ENCODE measurements at places on chromosomes 1 and 21.

DNA sequence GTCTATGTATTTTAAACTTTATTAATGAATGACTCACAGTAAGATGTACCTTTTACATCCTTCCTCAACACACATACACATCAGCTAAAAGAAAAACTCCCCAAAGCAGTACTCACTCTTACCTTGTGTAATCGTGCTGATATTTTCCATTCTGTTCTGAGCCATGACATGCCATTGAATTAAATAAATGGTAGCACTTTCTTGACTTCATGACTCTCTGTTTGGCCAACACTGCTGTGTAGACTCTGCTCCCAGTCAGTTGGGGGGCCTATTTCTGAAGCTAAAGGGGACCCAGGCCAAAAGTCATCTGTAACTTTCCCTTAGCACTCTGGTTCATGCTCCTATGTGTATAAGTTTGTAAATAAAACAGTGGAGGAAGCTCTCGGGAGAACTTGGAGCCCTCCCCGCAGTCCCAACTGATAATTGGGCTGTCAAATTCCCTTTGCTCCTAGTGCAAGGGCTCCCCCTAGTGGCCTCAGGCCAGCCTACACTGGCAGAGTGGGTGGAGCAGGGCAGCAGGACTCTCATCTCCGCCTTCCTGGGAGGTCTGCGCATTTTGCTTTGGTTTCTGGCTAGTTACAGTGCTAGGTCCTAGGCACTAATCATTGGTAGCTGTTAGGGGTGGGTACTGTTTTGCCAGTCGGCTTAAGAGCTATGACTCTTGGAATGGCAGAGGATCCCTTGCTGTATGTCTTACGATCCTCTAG, 1.7 kb upstream of the FYB2 start:
- peak; percentile 79 for DNase-seq

DNA sequence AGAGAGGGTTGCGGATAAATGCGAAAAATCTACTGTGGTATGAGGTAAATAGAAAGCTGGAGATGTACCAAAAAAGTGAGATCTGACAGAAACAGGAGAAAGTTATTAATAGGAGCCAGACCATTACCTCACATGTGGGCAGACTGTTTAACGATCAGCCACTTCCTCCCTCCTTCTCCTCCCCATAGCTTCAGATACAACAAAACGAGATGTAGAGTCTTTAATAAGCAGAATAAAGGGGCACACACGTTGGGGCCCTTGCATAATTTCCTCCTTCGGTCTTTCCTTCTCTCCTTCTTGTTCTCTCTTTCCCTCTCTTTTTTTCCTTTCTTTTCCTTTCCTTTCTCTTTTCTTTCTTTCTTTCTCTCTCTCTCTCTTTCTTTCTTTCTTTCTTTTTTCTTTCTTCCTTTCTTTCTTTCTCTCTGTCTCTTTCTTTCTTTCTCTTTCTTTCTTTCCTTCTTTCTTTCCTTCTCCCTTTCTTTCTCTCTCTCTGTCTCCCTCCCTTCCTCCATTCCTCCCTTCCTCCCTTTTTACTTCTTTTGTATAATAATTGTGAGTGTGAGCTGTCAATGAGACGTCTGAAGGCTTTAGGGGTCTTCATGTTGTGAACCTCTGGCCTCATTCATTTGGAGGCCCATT, 242.1 kb downstream of the GRIK1 start:
- DNase-seq: no peak

DNA sequence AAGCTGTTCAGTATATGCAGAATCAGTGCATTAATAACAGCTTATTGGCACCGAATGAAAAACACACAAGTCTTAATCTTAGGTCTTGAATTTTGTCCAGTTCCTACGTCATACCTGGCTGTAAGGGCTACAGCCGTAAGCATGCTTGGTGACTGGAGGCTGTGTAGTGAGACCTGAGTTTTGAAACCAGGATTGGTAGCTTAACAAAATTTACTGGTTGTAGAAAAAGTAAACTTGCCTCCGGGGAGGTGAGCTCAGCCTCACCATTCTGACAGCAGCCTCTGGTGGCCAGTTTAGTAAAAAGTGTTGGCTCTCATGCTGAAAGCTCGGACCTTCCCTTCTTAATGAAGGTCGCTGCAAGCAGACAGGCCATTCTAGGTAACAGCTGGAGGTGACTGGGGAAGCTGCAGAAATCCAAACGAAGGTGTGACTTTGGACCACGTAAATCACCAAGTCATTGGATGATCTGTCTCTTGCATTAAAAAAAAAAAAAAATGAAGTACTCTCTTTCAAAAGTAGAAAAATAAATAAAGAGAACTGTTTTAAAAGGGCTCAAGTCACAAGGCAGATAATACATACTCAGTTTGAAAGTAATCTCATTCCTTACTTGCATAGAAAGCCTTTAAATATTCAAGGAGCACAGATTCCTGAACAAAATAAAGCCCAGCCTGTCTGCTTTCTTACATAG, 48.9 kb downstream of the HLCS start:
- DNase-seq: no peak

GRCh38 chr1:31043631-31044030, 21.9 kb downstream of the PUM1 start:
- DNase-seq: no peak

GRCh38 chr1:20726118-20726911, 6.2 kb downstream of the SH2D5 start:
- DNase-seq: peak; percentile 87

DNA sequence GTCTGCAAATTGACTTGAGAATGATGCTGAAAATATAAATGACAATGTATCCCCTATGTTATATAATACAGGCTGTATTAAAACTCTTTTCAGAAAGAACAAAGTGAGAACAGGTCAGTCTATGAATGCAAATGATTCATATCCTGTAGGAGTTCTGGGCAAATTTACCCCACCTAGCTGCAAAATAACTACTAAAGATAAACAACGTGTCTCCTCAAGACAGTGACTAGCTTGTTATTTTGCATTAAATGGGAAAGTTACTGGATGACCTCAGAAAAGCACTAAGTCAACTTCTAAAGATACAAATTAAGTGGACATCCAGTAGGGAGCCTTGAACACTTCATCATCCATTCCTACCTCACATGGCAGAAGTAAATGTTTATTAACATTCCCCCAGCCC, 11.1 kb downstream of the RNF19B start:
- no peak for DNase-seq

- peak; percentile 9 for DNase-seq
These were observed 1.8 kb downstream of the CD160 start for GRCh38 chr1:145720878-145721671.

DNA sequence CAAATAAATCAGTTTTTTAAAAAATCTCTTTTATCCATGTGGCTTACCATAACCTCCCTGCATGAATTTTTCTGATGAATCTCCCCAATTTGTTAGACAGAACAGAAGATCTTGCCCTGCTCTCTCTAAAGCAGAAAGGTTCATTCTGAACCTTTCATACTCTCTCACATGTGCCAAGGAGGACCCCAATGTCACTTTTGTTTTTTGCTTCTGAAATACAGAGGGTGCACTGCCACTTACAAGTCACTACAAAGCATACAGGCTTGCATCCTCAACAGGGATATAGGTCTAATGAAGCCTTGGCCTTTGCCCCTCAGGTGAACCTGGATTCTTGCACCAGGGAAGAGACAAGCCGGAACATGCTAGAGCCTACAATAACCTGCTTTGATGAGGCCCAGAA, 4.8 kb downstream of the RGS4 start:
- no peak for DNase-seq

DNA sequence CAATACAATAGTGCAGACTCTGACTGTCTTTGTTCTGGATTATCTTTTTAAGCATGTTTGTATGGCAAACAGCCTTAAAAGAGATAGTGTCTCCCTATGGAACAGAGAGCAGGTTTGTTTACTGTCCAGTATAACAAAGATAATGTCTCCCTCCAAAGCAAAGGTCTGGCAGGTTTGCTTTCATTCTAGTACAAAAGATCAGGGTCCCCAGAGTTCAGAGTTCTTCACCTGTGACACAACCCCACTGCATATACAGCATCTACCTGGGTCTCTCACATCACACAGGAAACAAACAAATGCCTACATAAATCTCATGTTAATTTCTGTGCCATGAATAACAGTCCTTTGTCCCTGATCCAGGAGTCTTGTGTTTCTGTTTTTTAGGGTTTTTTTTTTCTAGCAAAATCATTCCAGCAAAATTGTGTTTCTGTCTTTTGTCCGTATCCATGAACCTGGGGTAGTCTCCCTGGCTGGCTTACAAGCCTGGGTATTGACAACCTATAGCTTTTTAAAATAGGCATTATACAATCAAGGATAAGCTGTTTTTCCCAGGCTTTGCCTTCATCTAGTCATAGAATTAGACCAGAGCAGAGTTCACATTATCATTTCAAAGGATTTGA, 89.4 kb upstream of the PTBP2 start:
- DNase-seq: no peak

- DNase-seq: no peak
These were observed 105.1 kb downstream of the ROR1 start for GRCh38 chr1:63878932-63879331.

DNA sequence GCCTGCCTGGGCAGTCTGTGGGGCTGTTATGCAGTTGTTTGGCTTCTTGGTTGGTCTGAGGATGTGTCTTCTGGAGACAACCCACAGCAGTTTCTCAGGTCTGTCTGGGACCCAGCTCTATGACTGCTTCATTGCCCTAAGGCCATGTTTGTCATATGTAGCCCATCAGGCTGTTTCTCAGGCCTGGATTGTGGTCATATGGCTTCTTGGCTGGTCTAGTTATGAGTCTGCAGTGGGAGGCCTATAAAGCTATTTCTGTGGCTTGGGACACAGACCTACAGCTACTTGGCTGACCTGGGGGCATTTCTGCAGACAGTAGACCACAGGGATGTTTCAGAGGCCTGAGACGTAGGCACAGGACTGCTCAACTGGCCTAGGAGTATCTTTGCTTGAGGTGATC, 41.5 kb downstream of the CHIA start:
- DNase-seq: no peak

DNA sequence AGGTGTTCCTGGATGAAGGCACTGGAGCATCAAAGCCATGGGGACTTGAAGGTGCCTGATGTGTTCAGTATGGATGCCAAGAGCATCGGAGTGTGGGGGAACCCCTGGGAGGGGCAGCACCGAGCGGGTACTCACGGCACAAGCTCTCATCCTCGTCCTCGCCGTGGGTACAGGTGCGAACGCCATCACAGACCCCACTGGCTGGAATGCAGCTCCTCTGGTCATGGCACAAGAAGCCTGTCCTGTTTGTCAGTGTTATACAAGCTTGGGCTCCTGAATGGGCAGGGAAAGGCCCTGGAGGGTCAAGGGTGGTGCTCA, 6.0 kb downstream of the LDLRAD1 start:
- DNase-seq: no peak

GRCh38 chr1:220294846-220295301, 22.6 kb upstream of the RAB3GAP2 start:
- no peak for DNase-seq

- DNase-seq: no peak
These were observed 251.0 kb downstream of the TTLL7 start for GRCh38 chr1:83747853-83748482.

- peak; percentile 41 for DNase-seq
These were observed 108.3 kb downstream of the KCND3 start for GRCh38 chr1:111880881-111881837.

DNA sequence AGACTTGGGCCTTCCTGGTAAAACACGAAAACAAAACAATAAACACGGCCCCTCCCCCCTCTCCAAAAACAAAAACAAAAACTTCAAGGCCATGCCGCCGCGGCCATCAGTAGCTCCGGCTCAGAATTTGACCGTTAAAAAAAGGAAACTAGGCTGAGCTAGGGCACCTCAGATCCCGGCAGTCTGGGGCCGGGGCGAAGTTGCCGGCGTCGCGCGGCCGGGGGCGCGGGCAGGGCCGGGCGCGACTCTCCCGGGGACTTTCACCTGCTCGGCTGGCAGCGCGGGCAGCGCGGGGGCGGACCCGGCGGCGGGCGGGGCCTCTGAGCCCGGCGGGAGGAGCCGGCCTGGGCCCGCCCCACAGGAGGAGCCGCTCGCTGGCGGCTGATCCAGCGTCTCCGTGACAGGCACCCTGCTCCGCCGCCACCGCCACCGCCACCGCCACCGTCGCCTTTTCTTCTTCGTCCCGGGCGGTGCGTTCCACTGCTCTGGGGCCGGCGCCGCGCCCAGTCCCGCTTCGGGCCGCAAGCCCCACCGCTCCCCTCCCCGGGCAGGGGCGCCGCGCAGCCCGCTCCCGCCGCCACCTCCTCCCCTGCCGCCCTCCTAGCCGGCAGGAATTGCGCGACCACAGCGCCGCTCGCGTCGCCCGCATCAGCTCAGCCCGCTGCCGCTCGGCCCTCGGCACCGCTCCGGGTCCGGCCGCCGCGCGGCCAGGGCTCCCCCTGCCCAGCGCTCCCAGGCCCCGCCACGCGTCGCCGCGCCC, at the start of gene NOS1AP:
Gene NOS1AP (plus strand): TSS at position 358 of the 760 bp plus-strand sequence. CDS start 487 bp downstream, outside the sequence.
- DNase-seq: peak; percentile 72

GRCh38 chr1:167082511-167083027, 7.6 kb downstream of the GPA33 start:
- DNase-seq: no peak

DNA sequence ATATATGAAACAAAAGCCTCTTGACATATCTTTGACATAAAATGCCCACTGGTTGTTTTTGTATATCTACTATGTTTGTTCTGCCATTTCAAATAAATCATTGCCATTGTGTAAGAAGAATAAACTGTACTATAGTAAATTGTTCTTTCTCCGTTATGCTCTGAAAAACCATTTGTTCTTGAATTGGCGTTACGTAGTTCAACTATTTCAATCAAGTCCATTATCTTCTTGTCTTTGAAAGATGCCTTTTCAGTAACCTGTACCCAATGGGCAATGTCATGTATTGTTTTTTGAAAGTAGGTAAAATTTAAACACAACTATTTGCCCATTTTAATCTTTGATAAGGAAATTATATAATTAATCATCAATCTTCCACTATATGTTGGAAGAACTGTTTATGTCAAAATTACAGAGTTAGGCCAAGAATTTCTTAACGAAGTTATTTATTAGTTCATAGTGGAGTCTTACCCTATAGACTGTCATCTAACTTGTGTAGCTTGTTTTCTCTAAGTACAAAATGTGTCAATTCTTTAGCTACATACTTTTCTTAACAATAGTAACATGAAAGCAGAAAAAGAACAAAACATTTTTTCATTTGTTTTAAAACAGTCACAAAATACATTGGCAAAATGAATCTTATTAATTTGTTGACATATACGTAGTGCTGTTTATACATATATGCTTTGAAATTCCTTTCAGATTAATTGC, 294.8 kb downstream of the PTPRC start:
- DNase-seq: no peak

DNA sequence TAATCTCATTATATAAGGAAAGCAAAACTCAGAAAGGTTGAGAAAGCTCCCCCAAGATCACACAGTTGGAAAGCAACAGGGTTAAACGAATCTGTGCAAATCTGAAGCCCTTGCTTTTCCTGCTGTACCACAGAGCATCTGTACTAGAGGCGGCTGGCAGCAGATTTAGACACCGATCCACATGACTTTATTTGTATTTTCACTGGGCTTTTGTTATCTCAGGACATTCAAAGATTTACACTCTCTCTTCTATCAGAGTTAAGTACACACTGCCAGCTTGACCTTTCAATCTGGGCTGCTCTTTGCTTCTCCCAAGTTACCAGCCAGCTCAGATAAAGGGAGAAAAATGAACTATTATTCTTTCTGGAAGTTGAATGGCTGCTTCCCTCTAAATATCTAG, 146.6 kb downstream of the FAM78B start:
- DNase-seq: no peak

GRCh38 chr21:30209601-30210000, 6.3 kb downstream of the CLDN8 start:
- DNase-seq: no peak
